Inflammatory macrophage (primary cell): ENCODE measurements at places on chromosomes 7 and 10.

DNA sequence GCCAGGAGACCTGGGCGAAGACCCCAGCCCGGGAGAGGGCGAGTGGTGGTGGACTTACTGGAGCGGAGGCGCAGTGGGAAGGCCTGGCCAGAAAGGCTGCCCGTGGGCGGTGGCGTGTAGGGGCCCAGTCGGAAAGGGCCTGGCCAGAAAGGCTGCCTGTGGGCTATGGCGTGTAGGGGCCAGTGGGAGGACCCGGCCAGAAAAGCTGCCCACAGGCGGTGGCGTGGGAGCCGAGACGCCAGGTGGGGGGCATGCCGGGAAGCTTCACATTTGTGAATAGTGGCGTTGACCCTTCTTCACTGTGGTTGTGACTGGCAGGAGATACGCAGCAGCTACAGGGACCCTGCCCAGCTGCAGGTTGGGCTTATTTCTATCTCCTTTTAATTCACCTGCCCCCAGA lies 72.9 kb downstream of the DYNC2I1 start:
- no peak for DNase-seq

DNA sequence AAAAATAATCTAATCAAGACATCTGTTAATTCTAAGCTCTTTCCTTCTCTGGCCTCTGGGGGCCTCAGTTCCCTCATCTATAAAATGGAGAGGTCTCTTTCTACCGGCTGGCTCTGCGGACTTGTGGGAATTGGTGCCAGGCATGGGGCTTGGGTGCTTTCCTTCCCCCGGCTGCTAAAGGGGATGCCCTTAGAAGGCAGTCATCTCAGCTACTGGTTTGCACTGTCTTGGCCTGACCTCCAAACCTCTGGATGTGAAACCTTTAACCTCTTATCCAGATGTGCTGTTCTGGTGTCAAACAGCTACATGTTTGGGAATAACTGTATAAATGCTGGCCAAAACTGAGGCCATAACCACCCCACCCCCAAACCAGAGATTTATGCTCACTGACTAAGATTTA lies 320.0 kb downstream of the RPS24 start:
- no peak for DNase-seq

DNA sequence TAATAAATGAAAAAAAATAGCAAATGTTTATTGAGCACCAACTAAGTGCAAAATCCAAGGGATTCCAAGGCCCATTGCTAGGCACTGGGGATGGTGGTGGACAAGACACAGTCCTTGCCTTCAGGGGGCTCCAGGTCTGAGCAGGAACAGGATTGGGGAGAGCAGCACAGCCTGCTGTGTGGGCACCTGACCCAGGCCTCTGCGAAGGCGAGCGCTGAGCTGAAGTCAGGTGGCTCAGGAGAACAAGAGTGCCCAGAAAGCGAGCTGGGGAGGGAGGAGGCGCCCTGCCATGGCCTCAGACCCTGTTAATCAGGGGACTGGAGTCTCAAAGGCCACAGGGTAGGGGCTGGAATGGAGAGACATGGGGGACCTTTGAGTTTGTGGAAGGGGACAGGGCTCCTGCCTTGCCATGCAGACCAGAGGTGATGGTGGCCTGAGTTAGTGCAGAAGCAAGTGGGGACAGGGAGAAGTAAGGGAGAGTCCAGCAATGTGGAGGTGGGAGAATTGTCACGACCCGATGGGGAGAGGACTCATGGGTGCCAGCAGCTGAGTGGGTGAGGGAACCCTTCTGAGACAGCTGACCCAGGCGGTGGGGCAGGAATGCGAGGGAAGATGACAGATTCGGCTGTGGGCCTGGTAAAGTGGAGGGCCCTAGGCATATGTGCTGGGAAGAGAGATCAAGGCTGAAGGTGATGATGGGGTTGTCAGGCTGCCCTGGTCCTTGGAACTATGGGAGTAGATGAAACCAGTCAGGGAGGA lies 4.1 kb upstream of the ORAI2 start:
- peak; percentile 26 for DNase-seq

GRCh38 chr7:39310699-39311098 lies 255.5 kb upstream of the YAE1 start:
- no peak for DNase-seq

GRCh38 chr7:25624833-25625232 lies 396.5 kb upstream of the NPVF start:
- no peak for DNase-seq

DNA sequence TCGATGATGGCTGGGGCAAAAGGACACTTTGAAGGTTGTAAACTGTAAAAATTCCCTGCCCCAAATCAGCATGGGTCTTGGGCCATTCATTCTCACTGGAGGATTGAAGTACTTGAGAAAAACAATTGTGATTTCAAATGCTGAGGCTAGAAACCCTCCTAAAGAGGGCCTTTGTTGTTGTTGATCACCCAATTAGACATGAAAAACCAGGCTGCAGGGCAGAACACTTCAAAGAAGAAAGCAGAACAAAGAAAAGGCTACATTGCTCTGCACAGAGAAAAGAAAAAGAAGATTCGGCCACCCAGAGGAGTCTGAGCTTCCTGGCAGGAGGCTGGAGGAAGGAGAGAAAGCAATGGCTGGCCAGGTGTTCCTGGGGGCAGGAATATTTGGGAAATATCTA lies 143.1 kb downstream of the NPY start:
- no peak for DNase-seq

DNA sequence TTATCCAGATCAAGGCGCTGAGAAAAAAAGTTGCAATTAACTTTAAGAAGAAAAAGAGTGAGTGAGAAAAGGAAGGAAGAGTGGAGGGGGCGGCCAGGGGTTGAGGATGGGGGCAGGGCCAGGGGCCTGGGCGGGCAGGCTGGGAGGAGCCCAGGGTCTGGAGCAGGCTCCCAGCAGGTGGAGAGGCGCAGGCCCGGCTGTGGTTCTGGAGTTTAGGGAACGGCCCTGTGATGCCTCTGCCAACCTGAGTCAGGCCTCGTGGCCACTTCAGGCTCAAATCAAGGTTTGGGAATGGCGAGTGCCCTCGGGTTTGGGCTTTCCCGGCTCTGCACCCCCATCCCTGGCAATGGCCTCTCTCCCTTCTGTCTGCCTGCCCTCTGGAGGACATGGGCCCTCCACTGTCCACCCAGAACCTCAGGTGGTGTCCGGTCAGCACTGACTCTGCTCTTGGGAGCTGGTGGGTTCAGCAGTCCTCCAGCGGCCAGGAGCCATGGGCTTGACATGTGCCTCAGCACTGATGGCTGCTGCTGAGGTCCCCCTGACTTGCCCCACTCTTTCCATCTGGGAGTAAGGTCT lies 41.0 kb upstream of the EMX2 start:
- DNase-seq = no peak

DNA sequence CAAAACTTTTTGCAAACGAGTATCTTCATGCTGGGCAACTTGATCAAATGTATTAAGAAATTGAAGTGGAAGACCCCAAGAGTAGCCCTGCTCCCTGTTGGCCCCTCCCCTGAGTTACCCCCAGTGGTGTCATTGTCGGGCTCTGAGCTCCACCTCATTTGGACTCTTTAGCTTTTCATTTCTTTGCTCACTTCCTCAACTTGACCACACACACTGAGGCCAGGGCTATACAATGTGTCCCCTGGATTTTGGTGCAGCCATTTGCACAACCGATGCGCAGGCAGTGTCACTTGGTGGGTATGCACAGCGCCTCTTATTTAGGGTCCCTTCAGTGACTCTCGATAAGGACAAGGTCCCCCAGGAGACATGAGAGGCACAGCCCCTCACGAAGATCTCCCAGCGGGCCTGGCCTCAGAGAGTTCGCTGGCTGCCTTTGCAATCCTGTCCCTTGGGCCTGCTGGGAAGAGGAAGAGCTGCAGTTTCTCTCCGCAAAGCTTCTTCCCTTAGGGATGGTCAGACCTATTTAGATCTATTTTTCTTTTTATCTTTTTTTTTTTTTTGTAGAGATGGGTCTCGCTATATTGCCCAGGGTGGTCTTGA lies 2.5 kb upstream of the MUC3A start:
- DNase-seq = no peak

- no peak for DNase-seq
Observed at GRCh38 chr10:100186253-100187212, 704 bp upstream of the ERLIN1 start.

- DNase-seq = no peak
Observed at GRCh38 chr10:104098358-104098925, 12.8 kb upstream of the COL17A1 start.

DNA sequence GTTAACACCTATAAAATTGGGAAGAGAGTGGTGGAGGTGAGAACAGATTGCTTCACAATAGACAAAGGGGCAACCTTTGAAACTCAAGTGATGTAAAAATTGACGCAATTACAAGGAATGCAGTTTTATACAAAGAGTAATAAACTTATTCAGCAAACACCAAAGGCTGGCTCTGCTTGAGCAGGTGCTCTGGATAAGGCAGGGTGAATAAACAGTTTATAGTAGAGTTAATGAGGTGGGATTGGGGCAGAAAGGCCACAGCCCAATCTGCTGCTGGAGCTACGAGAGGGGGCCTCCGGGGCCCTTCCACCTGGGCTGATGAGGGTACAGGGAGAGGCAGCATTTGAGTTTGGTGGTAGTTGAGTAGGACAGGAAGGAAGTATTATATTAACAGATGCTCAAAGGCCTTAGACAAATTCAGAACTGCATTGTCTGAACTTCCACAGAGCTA lies 6.0 kb downstream of the MUC12 start:
- DNase-seq = no peak

GRCh38 chr10:62162261-62162981 lies 106.2 kb downstream of the RTKN2 start:
- no peak for DNase-seq

DNA sequence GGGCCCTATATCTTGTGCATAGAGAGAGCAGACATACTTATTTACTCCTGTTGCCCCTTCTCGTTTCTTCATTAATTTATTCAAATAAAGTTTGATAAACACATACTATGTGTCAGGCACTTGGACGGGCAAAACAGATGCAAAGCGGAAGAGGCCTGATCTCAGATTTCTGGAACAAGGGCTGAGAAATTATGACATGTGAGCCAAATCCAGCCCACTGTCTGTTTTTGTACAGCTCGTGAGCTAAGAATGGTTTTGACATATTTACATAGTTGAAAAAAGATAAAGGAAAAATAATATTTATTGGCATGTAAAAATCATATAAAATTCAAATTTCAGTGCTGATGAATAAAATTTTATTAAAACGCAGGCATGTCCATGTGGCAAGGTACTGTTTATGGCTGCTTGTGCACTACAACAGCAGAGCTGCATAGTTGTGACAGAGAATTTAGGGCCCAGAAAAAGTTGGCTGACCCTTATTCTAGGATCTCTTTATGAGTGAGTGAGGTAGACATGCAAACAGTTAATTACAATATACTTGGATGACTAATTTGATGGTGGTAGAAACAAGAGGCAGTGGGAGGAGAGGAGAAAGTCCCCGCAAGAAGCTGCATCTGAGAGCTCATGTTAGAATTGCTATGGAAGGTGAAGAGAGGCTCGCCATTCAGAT lies 68.1 kb upstream of the ITPRID1 start:
- no peak for DNase-seq

DNA sequence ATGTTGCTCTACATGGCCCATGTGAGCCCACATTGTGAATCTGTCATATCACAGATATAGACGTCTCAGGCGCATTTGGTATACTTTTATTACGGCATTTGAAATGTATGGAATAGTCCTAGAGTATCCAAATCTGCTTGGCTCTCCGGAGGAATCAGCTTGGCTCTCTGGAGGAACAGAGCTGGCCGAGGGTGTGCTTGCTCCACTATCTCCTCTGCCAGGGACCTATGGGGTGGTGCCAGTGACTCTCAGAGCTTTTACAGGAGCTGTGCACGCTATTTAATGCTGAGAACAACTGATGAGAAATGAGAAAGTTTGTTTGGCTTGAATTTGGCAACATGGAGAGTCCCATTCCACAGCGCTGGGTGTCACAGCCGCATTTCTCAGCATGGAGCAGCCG lies 144.0 kb downstream of the ZMYND11 start:
- no peak for DNase-seq

DNA sequence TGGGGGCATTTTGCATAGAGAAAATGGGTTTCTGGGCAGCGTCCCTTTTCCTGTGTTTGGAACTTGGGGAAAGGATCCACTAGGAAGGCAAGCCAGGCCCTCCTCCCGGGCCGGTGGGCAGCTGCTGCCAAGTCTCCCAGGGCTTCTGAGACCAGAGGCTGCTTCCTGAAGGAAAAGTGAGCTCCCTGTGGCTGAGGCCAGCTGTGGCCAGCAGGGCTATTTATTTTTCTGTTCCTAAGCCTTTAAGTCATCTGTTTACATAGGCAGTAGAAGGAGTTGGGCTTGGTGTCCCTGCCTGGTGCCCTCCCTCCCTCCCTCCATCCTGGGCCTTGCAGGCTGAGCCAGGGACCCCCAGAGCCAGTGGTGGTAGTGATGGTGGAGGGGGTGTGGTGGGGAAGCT lies 70.5 kb upstream of the COL13A1 start:
- no peak for DNase-seq

DNA sequence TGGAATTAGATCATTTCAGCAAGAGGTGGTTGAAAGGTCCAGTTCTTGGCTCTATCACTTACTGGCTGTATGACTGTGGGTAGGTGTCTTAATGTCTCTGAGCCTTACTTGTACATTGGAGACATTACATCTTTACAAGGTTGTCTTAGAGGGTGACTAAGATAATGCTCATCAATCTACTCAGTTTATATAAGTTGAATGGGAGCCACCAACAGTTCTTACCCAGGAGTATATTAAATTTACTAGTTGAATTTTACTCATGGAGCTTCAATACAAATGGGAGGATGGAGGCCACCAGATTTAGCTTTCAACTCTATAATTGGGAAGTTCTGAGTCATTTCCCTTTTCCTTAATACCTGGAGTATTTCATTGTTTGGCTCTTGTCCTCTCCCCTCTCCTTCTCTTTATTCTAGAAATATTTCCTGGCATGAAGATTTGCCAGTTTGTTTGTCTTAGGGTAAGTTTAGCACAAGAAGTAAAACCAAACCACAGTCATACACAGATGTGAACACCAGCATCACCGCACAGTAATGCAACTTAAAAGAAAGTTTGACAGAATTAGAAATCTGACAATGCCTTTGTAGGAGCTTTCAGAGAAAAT lies 222.8 kb downstream of the LRMDA start:
- no peak for DNase-seq

DNA sequence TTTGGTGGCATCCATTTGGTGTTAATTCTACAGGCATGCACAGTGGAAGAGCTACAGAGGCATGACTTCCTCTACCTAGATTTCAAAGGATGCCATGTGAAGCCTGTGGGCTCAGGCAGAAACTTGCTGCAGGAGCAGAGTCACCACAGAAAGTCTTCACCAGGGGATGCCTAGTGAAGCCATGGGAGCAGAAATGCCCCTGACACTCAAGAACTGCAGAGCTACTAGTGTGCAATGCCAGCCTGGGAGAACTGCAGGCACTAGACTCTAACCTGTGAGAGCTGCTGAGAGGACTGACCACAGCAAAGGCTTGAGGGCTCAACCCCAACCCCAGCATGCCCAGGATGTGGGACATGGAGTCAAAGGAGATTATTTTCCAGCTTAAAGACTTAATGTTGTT lies 3.9 kb downstream of the OR9A2 start:
- DNase-seq = no peak

- no peak for DNase-seq
Observed at GRCh38 chr10:88521791-88522190, 61.3 kb downstream of the RNLS start.

- no peak for DNase-seq
Observed at GRCh38 chr7:111026343-111026742, 64.6 kb upstream of the LRRN3 start.

- DNase-seq = peak; percentile 75
Observed at GRCh38 chr10:102009801-102010425, 46.1 kb downstream of the ARMH3 start.

GRCh38 chr10:32413513-32413912 lies 32.4 kb upstream of the CCDC7 start:
- no peak for DNase-seq

GRCh38 chr10:47146572-47146971 lies 153.4 kb upstream of the GDF10 start:
- DNase-seq = peak; percentile 73
